ENCODE measurements at places on chromosomes 2 and 18.

DNA sequence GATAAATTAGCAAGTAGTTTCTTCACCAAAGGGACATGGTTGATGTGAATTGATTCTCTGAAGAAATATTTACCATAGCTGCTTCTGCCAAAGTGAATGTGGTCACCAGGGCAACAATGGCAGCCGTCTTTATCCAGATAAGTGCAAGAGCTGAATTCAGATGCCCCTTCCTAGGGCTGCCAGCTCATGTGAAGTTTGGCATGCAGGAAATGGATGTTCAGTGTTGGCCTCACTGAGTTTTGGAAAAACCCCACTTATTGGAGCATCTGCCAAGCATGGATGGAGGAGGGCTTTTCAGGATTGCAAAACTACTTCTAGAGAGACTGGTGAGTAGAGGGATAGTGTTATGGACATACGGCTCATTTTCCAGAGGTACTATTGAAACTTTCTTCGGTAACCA lies 80.8 kb downstream of the FMNL2 start:
- no peak for DNase-seq

GRCh38 chr2:117679952-117680351 lies 134.5 kb upstream of the DDX18 start:
- no peak for DNase-seq

- no peak for DNase-seq
Measured at GRCh38 chr2:138962686-138963085, 182.5 kb upstream of the NXPH2 start.

DNA sequence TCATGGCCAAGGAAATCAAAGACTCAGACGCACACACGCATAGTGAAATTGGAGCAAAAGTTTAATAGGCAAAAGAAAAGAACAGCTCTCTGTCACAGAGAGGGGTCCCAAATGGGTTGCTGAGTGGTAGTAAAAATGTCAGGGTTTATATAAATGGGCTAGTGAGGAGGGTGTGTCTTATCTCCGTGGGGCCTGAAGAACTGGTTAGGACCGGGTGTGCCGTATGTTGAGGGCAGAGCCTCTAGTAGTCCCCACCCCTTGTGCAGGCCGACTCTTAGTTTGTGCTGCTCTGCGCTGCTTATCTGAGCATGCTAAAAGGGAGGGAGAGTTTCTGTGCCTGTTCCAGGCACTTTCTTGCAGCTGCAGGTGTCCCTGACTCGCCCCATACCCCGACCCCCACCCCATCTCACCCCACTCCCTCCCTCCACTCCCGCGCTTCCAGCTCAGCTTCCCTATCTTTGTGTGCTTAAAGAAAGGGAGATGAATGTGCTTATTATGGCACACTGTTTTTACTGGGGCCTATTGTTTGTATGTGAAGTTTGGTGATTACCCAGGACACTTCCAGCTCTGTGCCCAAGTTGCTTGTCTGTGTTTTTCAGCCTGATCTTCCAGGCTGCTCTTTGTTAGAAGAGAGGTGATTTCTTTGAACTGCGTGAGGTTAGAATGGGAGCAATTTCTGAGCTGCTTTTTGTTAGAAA lies 167.4 kb downstream of the SPAG16 start:
- DNase-seq = no peak

DNA sequence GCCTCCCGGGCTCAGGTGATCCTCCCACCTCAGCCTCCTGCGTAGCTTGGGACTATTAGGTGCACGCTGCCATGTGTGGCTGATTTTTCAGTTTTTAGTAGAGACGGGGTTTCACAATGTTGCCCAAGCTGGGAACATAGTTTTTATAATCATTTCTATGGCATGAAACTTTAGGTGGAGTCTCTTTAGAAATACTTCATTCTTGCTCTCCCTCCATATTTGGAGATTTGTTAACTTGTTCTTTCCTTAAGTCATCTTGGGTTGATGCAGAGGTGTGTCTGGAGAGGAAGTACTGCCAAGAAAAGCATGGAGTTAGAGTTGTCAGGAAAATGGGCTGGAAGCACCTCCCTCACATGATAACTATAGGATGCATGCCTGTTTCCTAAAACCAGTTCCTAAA lies 17.4 kb downstream of the ZNF532 start:
- DNase-seq = no peak

Measured in astrocyte of the spinal cord (primary cell).